ENCODE measurements at places on chromosomes 7 and 10.

DNA sequence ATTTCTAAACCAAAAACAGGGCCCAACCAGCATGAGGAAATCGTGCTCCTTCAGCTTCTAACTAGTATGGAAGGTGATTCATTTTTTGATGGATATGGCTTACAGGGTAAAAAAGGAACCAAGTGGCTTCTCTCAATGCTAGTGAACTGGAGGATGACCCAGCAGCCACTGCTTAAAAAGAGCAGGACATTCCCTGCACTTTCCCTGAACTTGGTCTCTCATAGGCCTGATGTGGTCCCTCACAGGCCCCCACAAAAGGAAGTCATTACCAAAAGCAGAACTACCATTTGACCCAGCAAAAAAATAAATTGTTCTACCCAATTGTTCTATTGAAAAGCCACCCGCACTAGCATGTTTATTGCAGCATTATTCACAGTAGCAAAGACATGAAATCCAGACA is 188.8 kb downstream of the CALN1 start:
- DNase-seq: no peak

- DNase-seq: no peak
These were observed 48.2 kb downstream of the ARMH3 start for GRCh38 chr10:102007796-102008195.

DNA sequence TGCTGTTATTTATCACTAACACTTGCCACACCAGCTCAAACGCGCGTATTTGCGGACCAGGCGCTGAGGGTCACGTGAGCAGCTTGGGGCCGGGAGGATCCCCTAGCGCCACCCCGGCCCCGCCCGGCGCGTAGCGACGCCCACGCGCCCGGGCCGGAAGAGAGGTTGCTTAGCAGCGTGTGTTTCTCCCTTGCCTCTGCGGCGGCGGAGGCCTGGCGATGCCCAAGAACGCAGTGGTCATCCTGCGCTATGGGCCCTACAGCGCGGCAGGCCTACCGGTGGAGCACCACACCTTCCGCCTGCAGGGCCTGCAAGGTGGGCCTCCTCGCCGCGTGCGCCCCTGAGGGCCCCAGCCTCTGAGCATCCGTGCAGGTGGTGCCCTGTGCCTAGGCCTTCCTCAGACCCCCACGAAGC is at the start of gene C10orf53:
TSS of gene C10orf53 (plus strand) at position 172 of the 414 bp plus-strand sequence. CDS start at position 219, 47 bp downstream.
- DNase-seq: no peak

- no peak for DNase-seq
These were observed 61.7 kb downstream of the GAD2 start for GRCh38 chr10:26278295-26278694.

DNA sequence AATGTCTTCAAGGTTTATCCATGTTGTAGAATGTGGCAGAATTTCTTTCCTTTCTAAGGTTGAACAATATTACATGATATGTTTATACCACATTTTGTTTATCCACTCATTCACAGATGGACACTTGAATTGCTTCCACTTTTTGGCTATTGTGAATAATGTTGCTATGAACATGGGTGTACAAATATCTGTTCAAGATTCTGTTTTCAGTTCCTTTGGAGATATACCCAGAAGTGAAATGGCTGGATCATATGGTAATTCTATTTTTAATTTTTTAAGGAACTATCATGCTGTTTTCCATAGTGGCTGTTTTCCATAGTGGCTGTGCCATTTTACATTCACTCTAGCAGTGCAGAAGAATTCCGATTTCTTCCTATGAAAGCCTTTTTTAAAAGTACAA is 194.7 kb upstream of the GRB10 start:
- no peak for DNase-seq

DNA sequence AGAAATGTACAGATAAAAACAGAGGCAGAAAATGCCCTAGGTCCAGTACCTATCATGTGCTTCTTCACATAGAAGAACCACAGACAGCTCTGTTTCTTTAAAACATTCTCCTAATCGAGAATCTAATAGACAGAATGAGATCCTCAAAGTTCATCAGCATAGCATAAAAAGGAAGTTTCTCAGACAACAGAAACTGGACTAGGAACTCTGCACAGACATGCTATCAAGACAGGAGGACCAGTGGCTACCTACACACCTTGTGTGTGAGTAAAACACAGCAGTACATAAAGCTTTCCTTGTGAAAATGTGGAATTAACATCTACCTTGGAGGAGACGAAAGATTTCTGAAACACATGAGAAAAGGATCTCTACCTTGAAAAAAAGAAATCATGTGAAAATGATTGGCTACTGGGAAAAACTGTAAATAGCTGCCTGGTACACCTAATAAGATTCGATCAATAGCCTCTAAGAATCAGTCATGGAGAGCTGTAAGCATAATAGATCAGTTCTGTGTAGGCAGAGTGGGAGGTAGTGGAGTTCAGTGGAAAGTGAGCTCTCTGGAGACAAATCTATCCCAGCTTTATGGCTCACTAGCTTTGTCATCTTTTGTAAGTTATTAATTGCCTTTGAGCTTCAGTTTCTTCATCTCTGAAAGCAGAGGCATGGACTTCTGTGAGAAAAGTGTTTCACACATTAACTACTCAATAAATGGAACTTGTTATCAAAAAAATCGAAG is 26.7 kb downstream of the ELAPOR2 start:
- DNase-seq: no peak

- no peak for DNase-seq
These were observed 25.4 kb downstream of the KAT6B start for GRCh38 chr10:74851831-74852230.

- no peak for DNase-seq
These were observed 44.2 kb upstream of the LRRC4 start for GRCh38 chr7:128075242-128076095.

- DNase-seq: no peak
These were observed 63.5 kb downstream of the MKLN1 start for GRCh38 chr7:131391145-131391544.

DNA sequence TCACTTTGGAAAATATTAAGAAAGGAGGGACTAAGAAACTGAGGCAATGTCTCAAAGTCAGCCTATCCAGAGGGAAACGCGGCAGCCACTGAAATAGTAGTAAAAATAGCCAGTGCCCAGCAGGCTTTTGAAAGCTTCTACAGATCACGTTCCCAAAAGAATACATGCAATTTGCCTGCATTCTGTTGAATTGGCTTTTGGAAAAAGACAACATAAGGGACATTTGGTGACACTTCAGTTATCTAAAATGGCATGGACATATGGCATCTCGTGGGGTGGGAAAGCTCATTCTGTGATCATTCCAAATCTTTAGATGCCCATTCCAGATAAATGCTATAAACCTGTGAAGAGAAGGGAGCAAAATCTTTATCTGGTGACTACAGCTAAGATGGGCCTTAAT is 82.8 kb upstream of the PDE1C start:
- DNase-seq: no peak

DNA sequence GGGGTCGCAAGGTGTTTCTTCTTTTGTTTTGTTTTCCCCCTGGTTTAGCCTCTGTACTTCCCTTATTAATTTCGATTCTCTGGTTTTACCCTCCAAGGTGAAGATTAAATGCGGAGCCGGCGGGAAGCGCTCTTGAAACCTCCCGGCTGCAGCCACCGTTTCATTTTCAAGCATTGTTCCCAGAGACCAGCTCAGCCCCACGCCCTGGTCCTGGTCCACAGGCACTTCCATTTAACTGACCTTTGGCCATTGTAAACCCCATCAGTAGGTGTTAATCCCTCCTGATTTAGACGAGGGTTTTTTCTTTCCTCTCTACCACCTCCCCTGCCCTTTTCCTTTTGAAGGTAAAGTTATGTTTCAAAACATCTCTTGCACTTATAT is 39.2 kb upstream of the ENO4 start:
- DNase-seq: no peak

Data from activated CD4-positive, alpha-beta T cell treated with anti-CD3 and anti-CD28 coated beads for 24 hours (primary cell).